Dermis blood vessel endothelial cell (primary cell): ENCODE measurements at places on chromosomes 7 and 10. TPM values are rescaled to one million over a fixed set of nuclear protein-coding genes. Genes with fewer than 3 reads are reported as not detected.

Gene C7orf57
- not detected in 2 replicates for total RNA-seq

Gene RP9
- 5.8 and 8.8 TPM in 2 replicates for total RNA-seq

GRCh38 chr7:11710377-11710776 is 121.6 kb downstream of the THSD7A start:
- no peak for DNase-seq

GRCh38 chr10:131041441-131041840 is 270.1 kb downstream of the TCERG1L start:
- no peak for DNase-seq

DNA sequence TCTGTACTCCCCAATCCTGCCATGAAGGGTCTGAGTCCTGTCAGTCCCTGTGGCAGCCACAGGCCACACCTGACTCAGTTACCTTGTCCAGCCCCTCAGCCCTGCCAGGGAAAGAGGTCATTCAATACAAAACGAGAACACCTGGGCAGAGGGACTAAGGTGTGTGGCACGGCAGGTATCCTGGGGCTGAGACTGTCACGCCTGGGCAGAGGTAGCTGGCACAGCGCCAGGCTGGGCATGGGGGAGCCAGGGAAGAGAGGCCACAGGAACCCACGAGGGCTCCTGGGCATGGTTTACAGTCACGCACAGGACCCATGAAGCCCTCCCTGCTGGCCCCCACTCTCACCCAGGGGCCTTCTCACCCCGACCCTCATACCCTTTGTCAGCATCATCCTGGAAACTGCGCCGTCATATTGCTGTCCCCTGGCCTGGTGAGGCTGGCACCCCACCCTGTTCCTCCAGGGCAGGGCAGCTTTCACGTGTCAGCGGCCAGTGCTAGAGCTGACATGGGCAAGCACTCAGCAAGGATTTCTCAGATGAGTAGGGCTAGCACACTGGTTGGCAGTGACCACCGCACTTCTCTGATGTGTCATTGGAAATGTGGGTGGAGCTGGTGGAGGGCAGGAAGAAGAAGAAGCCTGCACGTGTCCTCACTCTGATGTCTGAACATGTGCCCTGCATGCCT is 42.7 kb downstream of the LRRC18 start:
- no peak for DNase-seq

GRCh38 chr10:124671486-124672075 is 72.6 kb downstream of the FAM53B start:
- DNase-seq = no peak

DNA sequence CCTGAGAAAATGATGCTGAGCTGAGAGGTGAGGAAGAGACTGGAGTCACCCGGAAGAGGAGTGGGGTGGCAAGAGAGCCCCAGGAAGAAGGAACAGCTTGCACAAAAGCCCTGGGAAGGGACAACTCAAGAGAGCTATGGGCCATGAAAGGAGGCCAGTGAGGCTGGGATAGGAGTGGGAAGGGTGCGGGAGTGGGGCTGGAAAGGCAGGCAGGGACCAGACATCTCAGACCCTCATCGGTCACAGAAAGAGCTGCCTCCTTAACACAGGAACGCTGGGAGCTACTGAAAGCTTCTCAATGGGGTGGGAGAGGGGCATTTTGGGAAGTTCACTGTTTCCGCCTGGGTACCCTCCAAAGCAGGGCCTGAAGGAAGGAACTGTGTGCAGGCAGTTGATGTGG is 122.0 kb upstream of the UNC5B start:
- no peak for DNase-seq

DNA sequence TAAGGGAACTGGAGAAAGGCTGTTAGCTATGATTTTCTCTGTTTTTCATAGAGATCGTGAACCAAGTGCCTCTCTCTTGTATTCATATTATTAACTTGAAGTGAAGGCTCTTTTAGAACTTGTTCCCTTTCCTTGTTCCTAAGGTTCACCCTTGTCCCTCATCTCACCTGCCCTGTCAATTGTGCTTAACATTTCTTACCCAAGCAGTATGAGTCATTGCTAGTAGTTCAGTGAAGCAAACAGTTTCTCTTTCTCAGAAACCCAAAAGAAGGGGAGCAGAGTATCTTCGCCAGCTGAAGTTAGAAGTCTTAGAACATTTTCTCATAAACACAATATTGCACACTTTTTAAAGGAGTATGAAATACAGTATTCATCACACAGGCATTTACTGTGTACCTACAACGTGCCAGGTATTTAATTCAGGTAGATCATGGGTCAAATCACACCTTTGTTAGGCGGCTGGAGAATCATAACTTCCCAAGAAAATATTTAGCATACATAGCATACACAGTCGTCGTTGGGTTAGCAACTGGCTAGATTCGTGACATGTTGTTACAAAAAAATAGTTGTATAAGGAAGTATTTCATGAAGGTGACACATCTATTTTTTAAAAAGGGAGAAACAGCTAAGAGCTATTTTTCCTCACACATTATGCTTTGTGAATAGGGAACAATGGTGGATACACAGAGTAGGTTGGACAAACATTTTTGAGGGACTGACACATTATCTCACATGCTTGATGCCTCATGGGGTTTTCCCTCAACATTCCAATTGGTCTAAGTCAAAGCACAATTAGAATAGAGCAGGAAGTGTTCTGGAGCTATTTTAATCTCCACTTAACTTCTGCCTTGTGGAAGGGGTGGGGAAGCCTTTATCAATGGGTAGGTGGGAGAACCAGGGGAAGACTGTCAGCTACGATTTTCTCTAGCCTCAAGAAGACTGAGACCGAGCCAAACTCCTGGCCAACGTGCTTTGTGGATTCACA is 13.2 kb downstream of the HDAC9 start:
- peak; percentile 97 for DNase-seq

- DNase-seq = no peak
Measured at GRCh38 chr7:78301407-78301806, 502.8 kb downstream of the PHTF2 start.

DNA sequence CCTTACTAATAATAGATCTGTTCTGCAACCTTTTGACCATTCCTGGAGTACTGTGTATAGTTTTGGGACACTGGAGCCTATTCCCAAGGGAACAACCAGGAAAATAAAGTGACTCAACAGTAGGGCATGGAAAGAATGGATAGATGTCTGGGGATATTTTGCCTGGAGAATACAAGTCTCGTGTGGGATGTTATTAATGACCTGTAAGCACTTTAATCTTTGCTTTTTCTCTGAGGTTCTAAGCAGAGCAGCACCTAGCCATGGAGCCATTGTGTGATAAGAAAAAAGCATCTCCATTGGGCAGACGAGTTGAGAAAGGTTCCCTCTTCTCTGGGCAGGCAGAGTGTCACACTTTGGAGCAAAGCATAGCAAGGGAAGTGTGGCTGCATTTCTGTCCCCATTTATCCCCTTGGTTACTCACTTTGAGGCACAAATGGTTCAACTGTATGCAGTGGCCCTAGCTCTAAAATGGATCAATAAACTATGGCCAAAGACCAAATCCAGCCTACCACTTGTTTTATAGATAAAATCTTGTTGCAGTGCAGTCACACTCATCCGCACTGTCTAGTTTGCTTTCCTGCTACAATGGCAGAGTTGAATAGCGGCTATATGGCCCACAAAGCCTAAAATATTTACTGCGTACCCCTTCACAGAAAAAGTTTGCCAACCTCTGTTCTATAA is 21.0 kb upstream of the CCDC71L start:
- peak; percentile 79 for DNase-seq

DNA sequence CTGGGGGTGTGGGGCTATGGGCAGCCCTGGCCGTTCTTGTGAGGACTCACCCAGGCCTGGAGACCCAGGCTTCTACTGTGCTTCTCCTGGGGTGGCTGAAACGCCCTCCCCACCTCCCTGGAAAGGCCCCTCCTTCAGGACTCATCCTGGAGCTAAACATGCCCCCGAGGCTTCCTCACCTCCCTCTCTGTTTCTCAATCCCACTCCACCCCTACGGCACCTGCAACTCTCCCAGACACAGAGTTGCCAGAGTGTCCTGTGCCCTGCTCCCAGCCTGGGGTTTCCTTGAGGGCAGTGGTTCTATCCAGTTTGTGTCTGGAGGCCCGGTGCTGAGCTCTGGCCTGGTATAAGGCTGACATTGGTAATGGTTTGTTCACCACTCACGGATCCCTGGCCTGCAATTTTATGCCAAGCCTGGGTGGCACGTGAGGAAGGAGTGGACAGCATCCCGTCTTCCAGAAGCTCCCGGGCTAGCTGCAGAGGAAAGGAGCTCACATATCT is 68.0 kb downstream of the GRID1 start:
- no peak for DNase-seq

DNA sequence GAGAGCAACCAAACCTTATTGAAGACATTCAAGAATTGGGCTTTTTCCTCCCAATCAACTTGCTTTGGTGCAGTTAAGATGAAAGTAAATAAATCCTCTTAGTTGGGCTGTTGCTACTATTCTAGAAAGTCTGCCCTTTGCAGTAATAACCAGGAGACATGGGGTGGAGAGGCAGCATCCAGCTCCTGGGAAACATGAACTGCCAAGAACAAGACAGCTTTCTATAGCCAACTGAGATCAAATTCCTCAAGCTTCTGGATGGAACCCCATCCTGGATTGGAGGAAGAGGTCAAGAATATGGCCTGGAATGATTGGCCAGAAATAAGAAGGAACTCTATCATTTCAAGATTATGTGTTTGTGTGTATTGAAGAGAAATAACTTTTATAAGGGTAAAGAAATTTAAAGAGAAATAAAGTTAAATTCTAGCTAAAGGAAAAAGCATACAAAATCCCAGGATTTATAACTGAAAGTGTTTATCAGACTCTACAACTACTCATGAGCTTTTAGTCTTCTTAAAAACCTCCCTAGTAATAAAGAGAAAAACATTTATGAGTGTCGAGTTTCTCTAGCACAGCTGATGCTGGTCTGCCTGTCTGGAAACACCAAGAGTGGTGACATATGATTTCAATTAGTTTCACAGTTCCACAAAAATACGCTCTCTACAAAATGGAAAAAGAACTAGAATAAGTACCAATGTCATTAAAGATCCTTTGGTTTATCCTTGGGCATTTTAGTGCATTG is 70.1 kb upstream of the COL1A2 start:
- no peak for DNase-seq

DNA sequence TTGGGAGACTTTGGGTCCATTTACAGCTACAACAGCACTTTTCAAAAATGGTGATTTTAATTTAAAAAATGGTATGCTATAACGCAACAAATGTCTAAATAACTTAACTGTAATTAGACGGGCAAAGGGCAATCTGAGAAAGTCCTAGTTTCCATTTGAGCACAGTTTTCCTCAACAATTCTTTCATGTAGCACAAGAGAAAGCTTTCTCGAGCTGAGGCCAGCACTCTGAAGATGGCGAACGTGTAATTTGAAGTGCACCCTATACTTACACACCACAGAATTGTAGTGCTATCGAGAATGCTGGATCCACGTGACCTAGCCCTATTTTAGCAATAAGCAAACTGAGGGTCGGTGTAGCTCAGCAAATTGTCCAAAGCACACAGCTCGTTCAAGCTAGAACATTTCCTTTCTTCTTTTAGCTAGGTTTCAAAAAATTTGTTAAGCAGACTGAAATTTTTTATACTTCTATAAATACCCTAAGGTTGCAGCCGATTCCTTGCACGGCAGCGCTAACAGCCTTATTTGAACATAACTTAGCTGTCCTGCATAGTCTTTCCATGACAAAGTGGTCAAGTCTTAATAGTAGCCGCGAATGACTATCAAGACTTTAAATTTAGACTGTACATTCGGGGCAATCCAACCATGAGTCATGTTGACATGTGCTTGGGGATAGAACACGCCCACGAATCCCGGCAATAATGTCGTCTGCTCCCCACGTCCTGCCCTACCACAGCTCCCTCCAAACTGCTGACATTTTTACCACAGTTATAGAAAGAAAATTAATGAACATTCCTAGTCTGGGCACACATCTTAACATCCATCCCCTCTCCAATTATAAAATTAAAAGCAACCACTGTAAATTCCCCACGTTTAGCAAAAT is 10.0 kb downstream of the KLF6 start:
- DNase-seq = peak; percentile 90

GRCh38 chr10:23148214-23148613 is 43.9 kb upstream of the PTF1A start:
- no peak for DNase-seq

DNA sequence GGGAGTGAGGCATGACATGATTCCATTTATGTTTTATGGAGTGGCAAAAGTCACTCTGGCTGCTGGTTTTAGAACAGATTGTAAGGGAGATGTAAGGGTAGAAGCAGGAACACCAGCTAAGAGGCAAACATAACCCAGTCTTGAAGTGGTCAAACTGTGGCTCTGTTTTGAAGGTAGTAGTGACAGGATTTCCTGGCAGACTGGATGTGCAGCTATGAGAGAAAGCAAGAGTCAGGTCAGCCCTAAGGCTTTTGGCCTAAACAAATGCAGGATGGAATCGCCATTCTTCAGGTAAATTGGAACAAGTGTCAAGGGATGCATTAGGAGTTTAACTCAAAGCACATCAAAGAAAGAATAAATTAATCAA is 175.3 kb upstream of the AGR3 start:
- no peak for DNase-seq

DNA sequence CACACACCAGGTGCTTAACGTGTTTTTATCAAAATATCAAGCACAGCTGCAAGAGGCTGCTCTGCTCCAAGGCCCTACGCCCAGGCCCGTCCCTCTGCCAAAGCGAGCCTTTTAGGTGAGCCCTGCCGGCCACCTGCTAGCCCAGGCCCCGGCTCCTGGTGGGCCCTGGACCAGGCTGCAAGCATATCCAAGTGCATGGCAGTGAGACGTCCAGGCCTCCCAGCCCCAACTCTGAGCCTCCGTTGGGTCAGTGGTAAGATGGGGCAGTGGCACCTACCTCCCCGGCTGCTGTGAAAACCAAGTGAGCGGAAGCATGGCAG is 136.2 kb downstream of the LHPP start:
- DNase-seq = no peak

DNA sequence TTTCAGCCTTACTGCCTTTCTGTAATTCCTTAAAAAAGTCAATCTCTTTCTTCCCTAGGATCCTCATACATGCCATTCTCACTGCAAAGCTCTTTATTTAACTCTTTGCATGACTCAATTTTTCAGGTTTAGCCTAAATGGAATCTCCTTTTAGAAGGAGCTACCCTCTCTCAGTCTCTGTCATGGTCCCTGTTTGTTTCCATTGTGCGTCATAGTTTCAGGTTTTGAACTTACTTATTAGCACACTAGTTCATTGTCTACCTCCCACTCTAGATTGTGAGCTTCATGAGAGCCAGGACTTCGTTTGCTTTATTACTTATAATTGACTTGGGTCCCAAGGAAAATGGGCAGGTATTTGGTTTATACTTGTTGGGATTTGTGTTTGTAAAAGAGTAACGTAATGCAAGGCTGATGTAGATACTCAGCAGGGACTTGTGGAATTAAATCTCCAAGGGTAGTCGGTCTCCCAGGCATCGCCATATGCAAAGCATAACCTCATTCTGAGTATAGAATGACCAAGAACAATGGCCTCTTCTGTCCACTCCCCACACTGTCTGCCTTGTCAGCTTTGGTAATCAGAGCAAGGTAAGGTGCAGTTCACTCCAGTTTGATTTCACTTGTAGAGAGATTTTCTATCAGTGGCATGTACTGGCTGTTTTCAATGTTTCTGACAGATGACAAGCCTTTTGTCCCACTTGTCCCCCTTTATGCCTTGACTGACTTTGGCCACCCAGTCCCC is 252.0 kb downstream of the SORCS3 start:
- DNase-seq = no peak
